ENCODE measurements at places on chromosomes 2 and 18.

GRCh38 chr2:120435671-120436459 is 89.9 kb downstream of the INHBB start:
- no peak for DNase-seq

DNA sequence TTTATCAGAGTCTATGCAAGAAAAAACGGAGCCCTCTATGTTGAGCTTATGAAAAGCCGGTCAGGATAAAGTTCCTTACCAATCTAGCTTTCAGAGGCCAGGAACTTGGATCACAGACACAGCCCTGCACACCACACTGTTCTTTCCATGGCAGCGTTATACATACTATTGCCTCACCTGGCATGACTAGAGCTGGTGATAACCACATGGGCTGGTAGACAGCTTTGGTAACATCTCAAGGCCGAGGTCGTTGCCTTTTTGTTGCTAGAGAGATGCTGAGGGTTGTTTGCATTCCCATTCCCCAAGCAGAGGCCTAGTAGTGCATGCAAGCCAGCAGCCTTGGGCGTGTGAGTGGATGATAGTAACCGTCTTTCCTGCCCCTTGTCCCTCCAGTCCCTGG is 78.0 kb downstream of the ITGB1BP1 start:
- no peak for DNase-seq

DNA sequence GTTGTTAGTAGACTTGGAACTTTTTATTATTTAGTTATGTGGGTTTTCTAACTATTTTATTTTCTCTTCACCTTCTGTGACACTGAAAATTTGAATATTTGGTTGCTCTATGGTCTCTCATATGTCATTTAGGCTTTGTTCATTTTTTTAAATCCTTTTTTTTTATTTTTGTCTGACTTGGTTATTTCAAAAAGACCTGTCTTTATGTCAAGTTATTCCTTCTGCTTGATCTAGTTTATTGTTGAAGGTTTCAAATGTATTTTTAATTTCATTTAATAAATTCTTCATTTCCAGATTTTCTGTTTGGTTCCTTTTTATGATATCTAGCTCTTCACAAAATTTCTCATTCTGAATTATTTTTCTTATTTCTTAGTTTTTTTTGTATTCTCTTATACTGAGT is 160.6 kb upstream of the ATP5MC3 start:
- no peak for DNase-seq

DNA sequence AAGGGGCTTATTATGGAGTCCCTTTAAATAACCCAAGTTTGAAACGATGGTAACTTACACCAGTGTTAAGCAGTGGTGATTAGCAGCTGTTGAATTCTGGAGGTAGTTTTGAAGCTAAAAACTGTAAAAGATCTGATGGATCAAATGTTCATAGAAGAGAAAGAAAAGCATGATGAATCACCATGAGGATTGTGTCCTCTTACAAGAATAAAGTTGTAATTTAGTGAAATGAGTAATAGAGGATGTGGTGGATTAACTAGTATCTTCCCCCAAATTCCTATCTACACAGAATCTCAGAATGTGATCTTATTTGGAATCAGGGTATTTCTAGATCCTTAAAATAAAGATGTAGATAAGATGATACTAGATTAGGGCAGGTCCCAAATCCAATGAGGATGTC is 1138.2 kb upstream of the TMEFF2 start:
- no peak for DNase-seq

GRCh38 chr18:58405107-58405898 is 223.6 kb downstream of the ALPK2 start:
- no peak for DNase-seq

DNA sequence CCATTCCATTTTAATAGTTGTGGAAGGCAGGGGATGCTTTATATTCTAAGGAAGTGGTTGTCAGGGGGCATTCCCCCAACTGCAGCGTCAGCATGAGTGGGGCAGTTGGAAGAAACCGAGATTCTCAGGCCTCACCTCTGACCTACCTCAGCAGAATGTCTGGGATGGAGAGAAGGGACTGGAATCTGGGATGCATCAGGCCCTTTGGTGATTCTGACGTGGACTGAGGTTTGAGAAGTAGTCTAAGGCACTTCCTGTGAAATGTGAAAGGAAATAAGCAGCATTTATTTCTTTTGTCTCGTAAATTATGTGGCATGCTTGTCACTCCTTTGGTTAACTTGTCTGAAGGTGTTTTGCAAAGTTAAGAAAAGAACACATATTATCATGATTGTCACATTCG is 540.7 kb upstream of the NETO1 start:
- peak; percentile 24 for DNase-seq

- no peak for DNase-seq
Measured at GRCh38 chr2:152743002-152743401, 24.6 kb downstream of the ARL6IP6 start.

DNA sequence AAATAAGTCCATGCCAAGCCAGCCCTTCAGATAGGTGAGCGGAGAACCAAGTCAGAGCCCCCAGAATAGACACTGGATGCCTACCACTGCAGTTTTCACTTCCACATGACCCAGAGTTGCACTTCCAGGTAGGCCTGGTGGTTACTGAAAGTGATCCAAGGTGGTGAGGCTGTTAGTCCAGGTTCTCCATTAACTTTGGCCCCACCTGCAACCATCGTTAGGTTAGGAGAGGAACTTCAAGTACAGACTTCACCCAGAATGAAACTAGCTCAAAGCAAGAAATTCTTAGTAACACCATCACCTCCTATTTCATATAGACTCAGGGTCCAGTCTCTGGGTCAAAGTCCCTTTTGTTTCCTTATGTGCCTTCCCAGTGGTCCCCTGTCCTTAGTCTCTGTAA is 293.1 kb upstream of the ID2 start:
- DNase-seq = no peak

DNA sequence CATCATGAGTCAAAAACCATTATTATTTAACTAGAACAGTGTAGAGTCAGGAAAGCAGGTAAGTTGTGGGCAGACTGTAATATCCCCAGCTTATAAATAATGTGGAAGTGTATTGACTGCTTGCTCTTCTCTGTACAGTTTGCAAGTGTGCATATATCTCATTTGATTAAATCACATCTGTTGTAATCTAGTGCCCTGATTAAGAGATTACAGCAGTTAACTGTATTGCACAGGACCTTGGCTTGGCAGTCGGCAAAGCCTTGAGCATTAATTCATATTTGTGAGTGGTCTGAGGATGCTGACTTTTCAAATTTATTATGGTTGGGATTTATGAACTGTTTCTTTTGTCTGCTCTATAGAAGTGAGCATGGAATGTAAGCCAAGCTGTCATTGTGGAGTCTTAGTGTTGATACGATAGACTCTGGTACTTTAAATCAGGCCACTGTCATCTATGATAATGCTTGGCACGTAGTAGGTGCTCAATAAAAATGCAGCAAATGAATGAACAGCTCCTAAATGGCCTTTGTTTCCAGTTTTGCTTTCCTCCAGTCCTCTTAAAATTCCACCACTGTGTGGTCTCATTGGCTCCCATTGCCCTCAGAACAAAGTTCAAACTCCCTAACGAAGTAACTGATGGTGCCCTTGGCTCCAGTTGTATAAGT is 48.3 kb downstream of the RAB31 start:
- DNase-seq = no peak

DNA sequence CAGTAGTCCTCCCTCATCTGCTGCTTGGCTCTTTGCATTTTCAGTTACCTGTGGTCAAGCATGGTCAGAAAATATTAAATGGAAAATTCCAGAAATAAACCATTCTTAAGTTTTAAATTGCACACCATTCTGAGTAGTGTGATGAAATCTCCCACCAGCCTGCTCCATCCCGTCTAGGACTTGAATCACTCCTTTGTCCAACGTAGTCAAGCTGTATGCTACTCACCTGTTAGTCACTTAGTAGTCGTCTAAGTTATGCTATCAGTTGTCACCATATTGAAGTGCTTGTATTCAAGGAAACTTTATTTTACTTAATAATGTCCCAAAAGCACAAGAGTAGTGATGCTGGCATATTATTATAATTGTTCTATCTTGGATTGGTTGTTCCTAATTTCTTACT is 172.5 kb downstream of the FIGN start:
- no peak for DNase-seq

- peak; percentile 69 for DNase-seq
Measured at GRCh38 chr18:55779691-55780585, 191.9 kb upstream of the TCF4 start.

DNA sequence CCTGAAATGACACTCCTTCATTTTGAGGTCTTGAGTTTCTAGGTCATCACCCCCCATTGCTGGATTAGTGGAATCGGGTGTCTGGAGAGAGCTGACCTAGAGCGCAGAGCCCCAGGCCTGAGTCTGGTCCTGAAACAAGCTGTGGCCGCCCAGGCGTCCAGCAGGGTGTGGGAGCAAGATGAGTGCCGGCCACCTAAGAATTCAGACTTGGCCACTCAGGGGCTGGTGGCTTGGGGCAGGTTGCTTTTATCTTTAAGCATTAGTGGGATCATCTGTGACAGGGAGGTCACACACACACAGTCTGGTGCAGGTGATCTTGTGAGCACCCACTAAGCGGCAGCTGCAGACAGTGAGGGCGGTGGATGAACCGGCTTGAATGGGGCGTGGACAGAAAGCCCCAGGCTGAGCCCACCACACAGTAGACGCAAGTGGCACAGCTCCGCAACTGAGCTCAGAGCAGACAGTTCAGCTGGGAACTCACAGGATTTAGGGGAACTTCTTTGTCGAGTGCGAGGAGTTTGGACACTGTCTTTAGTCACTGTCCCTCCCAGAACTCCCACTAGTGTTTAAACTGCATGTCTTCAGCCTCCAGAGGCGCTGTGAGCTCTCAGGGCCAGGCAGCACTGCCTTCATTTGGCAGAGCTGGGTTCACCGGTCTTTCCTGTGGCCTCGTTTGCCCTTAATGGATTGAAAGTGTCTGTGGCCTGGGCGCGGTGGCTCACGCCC is 21.5 kb downstream of the ITGB1BP1 start:
- no peak for DNase-seq

GRCh38 chr18:55382277-55382805 is 205.7 kb downstream of the TCF4 start:
- DNase-seq = no peak

DNA sequence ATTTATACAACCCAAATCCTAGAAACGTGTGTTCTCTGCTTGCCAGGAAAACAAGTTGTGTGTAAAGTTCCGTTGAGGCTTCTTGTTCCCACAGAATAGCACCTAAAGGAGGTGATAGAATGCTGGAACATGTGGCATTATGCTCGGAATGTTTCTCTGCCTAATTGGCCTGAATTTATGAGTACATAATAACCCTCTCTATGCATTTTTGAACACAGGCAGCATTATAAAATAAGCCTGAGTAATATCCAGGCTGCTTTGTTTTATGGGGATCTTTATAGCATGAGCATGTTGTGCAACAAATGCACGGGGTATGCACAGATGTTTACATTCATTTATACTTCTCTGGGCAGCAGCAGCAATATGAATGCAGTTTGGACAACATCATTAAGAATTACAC is 385.7 kb downstream of the MBD2 start:
- no peak for DNase-seq

DNA sequence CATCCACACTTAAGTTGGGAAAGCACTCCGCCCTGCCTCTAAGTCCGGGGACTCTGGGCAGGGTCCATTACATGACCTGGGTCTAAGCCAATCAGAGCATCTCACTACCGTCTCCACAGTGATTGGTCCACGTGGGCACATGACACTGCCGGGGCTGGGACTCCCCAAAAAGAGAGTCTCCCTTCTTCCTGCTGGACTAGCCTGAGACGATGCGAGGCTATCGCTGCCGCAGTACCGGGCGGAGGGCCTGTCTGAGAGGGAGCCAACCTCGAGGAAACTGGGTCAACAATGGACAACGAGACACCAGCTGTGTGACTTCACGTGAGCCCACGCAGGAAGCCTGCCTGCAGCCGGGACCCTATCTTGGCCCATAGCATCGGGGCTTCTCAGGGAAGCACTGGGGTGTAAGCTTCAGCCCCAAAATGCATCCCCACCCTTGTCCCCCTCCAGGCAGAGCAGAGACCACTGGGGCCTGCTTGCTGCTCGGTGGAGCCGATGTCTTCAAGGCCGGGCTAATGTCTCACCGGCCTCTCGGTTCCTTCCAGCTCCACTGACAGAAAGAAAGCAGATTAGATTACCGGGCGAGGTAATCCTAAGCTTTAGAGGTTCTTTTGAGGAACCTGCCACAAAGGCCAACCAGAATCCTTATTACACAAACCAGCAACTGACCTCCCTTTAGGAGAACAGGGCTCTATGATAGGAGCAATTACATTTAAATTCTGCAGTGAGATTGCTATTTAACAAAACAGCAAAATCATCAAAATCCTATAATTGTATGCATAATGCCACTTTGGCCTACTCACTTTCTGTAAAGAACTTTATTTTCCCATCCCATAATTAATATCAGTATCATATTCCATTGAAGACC is 21.3 kb upstream of the COPS8 start:
- no peak for DNase-seq

DNA sequence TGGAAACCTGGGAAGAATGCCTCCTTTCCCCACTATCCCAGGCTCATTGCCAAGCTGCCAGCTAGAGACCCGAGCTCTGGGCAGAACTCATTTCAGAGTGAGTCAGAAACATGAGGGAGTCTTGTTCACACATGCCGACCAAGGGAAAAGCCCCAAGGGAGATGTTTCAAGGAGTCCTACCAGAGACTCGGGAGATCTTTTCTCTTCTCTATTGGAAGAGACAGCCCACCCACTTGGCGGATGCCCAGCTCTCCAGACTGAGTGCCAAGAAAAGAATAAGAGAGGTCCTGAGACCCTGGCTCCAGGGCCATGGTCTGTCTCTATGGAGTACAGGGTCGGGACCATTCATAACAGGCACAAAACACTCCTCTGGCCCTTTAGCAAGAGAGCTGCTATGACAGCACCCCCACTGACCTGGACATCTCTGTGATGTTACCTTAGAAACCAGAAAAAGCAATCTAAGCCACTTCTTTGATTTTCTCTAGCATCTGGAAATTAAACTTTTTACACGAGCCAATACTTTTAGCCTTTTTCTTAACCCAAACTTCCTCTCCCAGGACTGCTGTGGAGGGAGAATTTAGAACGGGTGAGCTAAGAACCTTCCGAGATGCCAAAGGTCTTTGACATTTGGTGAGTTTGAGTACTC is 18.5 kb upstream of the IGFBP5 start:
- DNase-seq = no peak

GRCh38 chr2:138298900-138299299 is 202.7 kb upstream of the SPOPL start:
- no peak for DNase-seq

GRCh38 chr2:34291076-34291475 is 692.0 kb upstream of the FAM98A start:
- DNase-seq = no peak

DNA sequence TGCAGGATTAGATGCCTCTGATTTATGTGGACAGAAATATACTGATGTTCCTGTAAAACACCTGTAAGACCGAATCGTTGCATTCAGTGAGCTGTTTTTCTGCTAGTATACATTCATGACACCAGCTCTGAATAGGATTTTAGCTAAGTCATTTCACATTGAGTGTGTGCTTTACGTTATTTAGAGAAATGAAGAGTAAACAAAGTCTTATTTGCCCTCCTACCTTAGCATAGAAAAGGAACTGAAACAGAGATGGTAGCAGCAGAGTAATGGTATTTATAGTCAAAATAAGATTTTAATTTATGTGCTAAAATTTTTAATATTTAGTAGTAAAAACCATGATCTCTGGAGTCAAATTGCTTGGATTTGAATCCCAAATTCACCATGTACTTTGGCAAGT is 168.0 kb downstream of the CERS6 start:
- no peak for DNase-seq

GRCh38 chr2:15498554-15498953 is 62.6 kb downstream of the NBAS start:
- no peak for DNase-seq

GRCh38 chr2:19046986-19047780 is 311.2 kb downstream of the OSR1 start:
- no peak for DNase-seq
